Activated CD8-positive, alpha-beta T cell treated with anti-CD3 and anti-CD28 coated beads, Interleukin-2, amount 10 ng/mL, durations not matched to agents 7 days and 5 days (primary cell): ENCODE measurements at places on chromosomes 7 and 10.

GRCh38 chr10:48468866-48469511 is 135.9 kb downstream of the ARHGAP22 start:
- no peak for DNase-seq

- DNase-seq = no peak
These were observed 17.5 kb downstream of the GBF1 start for GRCh38 chr10:102262744-102263370.

DNA sequence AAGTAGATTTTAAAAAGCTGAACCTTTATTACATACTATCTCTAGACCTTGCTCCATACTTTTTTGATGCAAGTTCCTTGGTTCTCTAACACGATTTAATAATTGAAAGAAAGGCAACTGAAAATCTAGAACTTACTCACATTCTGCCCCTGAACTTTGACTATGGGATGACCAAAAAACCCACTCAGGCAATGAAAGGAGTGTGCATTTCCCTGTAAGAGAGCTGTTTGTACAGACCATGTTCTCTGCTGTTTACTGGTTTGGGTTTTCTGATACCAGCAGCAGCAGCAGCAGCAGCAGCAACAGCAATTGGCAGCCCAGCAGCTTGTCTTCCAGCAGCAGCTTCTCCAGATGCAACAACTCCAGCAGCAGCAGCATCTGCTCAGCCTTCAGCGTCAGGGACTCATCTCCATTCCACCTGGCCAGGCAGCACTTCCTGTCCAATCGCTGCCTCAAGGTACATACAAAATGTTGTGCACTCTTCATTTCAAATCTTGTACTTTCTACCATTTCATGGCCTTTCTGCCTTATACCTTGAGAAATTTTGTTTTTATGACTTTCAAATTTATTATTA is 216.7 kb downstream of the FOXP2 start:
- DNase-seq = no peak

GRCh38 chr10:70190581-70190980 is 20.3 kb upstream of the SAR1A start:
- DNase-seq = no peak
